ENCODE measurements at places on chromosomes 3 and 15.

DNA sequence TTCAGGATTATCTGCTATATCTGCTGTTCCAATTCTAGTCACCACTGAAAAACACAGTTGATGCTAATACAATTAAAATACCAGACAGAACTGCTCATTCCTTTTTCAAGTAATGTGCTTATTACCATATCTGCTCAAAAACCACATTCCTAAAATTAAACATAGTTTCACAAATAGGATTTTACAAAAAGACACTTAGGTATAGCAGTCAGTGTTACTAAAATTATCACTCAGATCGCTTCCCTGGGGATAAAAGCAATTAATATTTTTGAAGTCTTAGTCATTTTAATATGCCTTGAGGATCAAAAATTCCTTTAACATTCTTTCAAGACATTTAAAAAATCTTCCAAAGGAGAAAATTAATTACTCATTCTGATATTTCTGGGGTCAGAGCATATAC is 71.5 kb downstream of the RAD18 start:
- no peak for DNase-seq

GRCh38 chr15:92391640-92392039 is 2.0 kb upstream of the ST8SIA2 start:
- DNase-seq: no peak

- DNase-seq: no peak
Observed at GRCh38 chr15:70566047-70566835, 197.1 kb downstream of the UACA start.

DNA sequence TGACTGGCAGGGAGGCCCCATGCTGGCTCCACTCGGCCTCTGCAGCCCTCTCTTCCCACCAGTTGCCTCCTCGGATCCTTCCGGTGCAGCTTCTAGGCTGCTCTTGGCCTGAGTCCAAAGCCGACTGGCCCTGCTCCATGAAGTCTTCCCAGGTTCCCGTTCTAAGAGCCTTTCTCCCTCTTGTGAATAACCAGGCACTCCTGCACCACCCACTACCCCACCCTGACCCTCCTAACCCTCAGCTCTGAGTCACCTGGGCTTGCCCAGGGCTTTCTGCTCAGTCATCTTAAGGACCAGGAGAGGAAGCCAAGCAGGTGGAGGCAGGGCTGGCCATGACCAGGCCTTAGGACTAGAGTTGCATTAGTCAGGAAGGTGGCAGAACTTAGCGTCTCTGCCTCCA is 28.1 kb upstream of the CNBP start:
- DNase-seq: no peak

DNA sequence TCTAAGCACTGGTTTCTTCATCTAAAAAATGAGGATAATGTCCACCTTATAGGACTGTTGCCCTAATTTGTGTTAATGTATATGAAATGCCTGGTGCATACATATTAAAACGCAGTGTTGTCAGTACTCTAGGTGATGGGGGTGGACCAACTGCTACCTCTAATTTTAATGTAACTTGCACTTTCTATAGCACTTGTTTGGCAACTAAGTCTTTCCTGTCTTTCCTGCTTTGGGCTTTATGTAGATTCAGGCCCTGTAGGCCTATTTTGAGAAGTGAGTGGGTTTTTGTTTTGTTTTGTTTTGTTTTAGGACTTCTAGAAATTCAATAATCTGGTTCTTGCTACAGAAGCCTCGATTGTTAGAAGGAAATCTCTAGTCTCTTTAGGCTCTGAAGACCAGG is 21.2 kb downstream of the SLC7A14 start:
- DNase-seq: no peak

DNA sequence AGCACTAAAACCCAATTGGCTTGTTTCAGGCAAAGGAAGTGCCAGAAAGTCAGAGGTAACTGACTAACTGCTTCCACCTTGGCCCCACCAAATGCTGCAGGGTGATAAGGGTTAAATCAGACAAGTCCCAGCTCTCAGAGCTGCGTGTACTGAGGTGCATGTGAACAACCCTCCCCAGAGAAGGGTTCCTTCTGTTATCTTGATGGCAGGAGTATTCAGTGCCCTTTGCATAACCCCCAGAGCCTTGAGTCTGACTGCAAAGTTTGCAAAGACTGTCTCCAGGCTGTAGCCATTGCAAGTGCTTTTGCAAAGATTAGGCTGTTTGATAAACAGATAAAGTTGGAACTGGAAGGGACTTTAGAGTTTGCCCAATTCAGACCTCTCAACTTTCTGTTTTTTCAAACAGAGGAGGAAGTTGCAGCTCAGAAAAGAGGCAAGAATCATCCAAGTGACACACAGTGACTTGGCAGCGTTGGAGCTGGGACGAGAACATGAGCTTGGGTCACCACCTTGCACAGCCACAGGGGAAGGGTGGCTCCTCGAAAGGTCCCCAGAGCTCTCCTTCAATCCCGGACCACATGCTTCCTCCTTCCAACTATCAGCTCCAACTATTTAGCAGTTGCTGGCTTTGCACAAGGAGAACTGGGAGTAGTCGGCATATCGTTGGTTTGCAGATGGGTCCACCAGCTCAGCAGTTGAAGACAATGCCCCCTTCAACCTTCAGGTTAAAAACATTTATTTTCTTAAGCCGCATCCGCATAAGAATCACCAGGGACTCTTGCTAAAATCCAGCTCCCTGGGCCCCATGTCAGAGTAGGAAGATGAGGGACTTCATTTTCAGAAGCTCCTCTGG is 224.8 kb upstream of the HES1 start:
- no peak for DNase-seq

DNA sequence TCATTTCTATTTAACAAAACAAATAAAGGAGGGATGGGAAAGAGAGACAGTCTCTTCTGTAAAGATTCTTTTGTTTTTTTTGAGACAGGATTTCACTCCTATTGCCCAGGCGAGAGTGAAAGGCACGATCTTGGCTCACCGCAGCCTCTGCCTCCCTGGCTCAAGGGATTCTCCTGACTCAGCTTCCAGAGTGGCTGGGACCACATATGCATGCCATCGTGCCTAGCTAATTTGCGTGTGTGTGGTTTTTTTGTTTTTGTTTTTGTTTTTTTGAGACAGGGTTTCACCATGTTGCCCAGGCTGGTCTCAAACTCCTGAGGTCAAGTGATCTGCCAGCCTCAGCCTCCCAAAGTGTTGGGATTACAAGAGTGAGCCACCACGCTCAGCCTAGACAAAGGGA is 23.3 kb downstream of the STAG1 start:
- no peak for DNase-seq

DNA sequence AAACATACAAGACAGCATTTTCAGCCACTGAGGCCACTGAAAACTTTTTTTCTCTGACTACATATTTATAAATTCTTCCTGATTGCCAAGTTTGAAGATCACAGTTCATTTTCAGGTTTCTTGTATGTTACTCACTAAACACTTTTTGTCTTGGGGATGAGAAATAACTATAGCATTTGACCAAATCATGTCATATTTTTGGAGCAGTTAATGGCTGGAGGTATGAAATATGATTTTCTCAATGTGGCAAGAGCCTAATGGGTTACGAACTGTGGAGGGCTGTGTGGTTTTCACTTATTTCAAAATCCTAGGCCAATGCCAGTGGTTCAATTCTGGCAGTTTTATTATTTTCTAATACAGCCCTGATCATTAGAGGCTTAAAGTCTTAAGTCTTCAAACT is 64.4 kb downstream of the USP13 start:
- DNase-seq: no peak

- no peak for DNase-seq
Observed at GRCh38 chr3:67500709-67501108, 153.7 kb downstream of the SUCLG2 start.

DNA sequence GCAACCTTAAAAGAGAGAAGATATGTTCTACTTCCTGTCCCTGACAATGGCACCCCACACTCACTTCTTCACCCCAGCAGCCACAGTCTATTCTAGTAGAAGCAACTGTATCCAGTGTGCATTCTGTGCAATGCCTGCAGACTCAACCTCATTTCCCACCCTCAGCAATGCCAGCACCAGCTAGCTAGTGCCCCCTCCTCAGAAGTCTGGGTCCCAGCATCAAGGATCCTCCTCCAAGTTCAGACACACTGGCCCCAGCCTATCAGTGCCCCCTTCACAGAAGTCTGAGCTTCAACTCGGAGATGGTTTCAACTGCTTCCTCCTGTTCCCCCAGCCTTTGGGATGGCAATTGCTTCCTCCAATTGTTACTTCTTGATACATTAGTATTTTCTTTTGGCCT is 268.3 kb downstream of the MEX3B start:
- DNase-seq: no peak

- DNase-seq: no peak
Observed at GRCh38 chr3:139187648-139188047, 143.0 kb upstream of the PRR23C start.

GRCh38 chr15:74709011-74709410 is 13.2 kb upstream of the EDC3 start:
- DNase-seq: no peak

- DNase-seq: no peak
Observed at GRCh38 chr3:53700441-53700840, 145.8 kb downstream of the CHDH start.

DNA sequence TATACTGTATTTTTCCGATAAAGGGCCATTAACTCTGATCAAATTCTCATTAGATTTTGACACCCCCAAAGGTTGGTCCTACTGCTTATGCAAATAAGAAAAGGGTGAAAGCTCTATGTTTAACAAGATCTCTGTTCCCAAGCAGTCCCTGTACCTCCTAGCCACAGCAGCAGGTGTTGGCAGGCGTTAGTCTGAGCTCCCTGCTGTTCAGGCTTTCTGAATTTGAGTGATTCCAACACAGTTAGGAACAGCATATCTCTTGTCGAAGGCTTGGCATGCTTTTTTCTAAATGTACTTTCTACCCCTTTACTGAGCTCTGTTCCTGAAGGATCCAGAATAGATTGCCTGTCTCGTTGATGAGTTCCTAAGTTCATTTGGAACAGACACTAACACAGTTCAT is 42.3 kb downstream of the MITF start:
- no peak for DNase-seq

DNA sequence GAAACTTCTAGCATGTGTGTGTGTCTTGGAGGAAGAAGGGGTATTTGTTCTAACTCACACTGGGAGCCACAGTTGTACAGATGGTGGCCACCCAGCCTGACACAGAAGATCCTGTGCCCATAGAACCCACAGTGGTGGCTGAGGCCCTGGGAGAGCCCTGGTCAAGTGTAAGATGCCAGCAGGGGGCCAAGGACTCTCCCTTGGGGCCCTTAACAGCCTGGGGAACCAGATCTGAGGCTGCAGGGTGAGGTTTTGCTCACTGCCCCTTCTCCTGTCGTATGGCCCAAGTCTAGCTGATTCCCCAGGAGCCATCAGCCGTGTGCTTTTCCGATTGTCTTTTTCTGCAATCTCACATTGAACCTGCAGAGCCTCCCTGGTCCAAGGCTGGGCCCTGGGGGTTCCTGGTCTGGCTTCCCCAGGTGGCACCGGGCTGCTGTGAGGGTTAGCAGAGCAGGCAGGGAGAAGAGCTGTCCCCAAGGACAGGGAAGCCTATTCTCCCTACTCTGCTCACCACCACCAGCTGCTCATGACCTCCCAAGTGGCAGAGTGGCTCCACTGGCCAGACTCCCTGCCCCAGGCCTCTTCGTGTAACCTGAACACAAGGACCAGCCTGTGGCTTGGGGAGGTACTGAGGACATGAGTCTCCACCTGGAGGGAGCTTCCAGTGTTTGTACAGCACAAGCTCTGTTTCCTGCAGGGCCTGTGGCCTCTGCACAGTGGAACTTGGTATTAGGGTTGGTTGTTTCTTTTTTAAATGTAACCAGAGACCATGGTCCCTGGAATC is 51.9 kb downstream of the CA12 start:
- no peak for DNase-seq

- no peak for DNase-seq
Observed at GRCh38 chr3:194476784-194477183, 10.0 kb downstream of the ATP13A3 start.

- DNase-seq: no peak
Observed at GRCh38 chr15:85723960-85724945, 70.5 kb downstream of the KLHL25 start.

- DNase-seq: no peak
Observed at GRCh38 chr3:79937567-79937966, 169.8 kb upstream of the ROBO1 start.

GRCh38 chr3:31002730-31003129 is 108.3 kb upstream of the GADL1 start:
- DNase-seq: no peak

- no peak for DNase-seq
Observed at GRCh38 chr15:52220937-52221660, 29.9 kb upstream of the GNB5 start.

DNA sequence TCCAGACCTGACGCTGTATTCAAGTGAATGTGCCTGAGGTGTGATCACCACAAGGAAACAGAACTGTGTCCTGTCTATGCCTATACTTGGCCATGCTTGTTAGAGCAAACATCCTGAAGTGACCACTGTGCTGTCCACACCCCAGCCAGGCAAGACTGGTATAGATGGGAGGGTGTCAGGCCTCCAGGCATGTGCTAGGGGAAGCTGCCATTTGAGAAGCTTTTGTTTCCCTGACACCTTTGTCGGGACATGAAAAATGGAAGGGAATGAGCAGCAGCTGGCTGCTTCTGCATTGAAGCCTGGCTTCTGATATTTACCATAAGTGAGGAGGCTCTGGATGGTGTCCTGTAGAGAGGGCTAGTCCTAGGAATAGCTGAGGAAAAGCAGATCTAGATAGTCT is 106.2 kb downstream of the CPNE4 start:
- DNase-seq: no peak

- DNase-seq: no peak
Observed at GRCh38 chr3:177476921-177477435, 279.7 kb upstream of the TBL1XR1 start.

DNA sequence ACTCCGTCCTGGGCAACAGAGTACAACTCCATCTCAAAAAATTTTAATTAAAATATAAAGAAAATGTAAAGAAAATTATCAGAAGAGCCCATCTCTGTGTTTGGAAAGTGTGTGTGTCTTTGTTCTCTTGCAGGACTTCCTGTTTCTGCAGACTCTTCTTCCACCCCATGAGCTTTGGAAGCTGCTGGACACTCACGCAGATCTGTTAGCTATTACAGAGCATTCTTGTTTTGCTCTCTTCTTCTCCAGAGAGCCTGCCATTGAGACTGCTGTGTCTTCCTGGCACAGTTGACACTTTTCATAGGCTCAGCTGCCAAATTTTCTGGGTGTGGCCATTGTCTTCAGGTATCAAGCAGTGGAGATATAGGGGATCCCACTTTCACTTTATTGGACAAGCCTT is 6.0 kb upstream of the CCR8 start:
- no peak for DNase-seq

DNA sequence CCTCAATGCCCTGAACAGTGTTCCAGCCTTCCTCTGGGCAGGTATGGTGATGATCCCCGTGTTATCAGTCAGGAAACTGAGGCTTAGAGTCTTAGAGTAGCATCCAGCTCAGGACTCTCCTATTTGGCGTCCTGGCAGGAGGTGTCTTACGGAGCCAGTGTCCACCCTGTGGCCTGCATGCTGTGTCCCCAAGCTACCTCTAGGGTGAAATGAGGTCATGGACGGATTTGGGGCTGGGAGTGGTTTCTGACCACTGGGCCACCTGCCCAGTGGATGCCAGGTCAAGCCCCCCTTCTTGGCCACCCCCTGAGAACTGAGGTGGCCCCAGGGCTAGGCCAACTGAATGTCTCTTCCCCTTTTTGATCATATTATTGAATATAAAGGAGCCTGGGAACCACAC is 27.2 kb upstream of the SLC6A6 start:
- no peak for DNase-seq

GRCh38 chr3:124540550-124541211 is 189.6 kb upstream of the UMPS start:
- no peak for DNase-seq
